ENCODE measurements at places on chromosomes 7 and 10.

DNA sequence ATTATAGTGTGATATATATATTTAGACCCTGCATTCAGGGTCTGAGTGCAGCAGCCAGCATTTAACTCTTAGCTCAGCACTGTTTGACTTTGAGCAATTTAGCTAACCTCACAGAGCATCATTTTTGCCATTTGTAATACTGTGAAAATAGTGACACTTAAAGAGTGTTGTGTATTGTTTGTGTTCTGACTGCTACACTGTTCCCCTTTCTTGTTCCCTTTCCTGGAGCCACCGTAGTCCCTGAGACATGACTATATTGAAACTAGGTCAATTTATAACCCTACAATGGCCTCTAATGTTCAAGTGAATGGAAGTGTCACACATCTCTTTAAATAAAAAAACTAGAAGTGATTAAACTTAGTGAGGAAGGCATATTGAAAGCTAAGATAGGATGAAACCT, 20.3 kb upstream of the CD36 start:
- DNase-seq: no peak

GRCh38 chr7:12907774-12908173, 220.3 kb downstream of the ARL4A start:
- DNase-seq: no peak

DNA sequence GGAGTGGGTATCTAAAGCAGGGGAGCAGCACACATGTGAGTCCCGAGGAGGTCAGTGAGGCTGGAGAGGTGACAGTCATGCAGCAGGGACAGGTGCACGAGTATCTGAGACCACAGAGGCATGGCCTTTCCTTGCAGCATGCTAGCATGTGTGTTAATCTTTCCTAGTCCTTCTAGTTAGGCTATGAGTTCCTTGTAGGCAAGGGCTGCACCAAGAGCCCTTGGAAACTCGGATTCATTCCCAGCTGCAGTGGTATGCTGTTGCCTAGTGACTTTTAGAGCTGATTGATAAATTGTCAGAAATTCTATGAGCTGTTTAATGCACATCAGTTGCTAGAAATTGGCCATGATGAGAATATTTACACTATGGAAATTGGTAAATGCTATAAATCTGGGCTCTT, 132.0 kb downstream of the SORCS3 start:
- no peak for DNase-seq

DNA sequence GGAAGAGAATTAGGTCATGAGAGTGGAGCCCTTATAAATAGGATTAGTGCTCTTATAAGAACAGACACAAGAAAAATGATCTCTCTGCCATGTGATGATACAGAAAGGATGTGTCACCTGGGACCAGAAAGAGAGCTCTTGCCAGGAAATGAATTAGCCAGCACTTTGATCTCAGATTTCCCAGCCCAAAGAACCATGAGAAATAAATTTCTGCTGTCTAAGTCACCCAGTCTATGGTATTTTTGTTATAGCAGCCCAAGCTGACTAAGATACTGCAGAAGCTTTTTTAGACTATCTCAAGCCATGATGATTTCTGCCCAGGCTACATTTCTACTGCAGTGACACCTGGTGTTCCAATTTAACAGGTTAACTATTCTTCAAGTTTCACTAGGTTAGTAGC, 84.8 kb downstream of the RSU1 start:
- DNase-seq: no peak

GRCh38 chr10:1329622-1330021, 273.4 kb downstream of the WDR37 start:
- DNase-seq: no peak

- no peak for DNase-seq
Observed at GRCh38 chr10:98217801-98218200, 50.2 kb downstream of the LOXL4 start.

DNA sequence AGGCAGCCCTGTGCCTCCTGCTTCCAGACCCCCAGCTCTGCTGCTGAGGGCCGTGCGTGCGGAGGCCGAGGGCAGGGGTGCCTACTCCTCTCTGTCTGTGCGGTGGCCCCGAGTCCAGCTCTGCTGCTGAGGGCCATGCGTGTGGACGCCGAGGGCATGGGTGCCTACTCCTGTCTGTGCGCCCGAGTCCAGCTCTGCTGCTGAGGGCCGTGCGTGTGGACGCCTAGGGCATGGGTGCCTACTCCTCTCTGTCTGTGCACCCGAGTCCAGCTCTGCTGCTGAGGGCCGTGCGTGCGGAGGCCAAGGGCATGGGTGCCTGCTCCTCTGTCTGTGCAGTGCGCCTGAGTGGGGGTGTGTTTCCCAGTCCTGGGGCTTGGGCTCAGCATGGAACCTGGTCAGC, 142.7 kb downstream of the ZMYND11 start:
- no peak for DNase-seq

DNA sequence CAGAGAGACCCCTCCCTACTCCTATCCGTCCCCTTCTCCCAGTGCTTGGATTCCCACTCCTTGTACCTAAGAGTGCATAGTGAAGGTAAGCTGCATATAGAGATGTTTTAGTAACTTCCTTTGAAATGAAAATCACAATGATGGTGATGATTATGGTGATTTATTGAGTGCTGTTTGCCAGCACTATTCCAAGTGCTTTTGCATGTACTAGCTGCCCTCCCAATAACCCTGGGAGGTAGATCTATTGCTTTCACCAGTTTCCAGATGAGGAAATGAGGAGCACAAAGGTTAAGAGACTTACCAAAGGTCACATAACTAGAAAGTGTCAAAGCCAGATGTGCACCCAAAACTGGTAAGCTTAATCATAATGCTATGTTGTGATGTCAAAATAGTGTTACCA, 80.4 kb upstream of the NEUROD6 start:
- no peak for DNase-seq

GRCh38 chr7:55449205-55449991, 84.3 kb downstream of the LANCL2 start:
- no peak for DNase-seq

DNA sequence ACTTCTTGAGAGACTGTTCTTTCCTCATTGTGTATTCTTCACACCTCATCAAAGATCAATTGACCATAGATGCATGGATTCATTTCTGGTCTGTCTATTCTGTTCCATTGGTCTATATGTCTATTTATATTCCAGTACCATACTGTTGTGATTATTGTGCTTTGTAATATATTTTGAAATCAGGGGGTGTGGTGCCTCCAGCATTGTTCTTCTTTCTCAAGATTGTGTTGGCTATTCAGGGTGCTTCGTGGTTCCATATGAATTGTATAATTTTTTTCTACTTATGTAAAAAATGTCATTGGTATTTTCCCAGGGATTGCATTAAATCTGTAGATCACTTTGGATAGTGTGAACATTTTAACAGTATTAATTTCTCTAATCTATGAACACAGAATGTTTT, 106.5 kb downstream of the EPC1 start:
- DNase-seq: no peak

GRCh38 chr7:154674191-154674590, 328.7 kb downstream of the PAXIP1 start:
- no peak for DNase-seq

- no peak for DNase-seq
Observed at GRCh38 chr7:105199386-105199785, 185.4 kb downstream of the KMT2E start.

- DNase-seq: no peak
Observed at GRCh38 chr7:79610313-79610712, 156.8 kb upstream of the MAGI2 start.

DNA sequence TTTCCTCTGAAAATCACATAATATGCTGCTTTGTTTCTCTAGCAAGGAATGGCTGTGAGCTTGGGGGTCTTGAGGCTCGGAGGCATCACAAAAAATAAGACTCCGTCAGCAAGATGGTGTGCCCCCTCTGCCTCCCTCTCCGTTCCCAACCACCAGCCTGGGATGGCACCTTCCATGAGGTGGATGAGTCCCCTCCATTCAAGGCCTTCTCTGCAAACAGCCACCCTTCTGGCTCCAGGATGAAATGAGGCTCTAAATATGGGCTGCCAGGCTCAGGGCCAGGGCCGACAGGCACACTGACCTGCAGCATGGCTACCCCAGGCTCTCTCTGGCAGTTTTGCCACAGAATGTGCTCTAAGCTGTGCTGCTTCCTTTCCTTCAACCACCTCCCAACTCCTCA, 521.5 kb downstream of the PTPRN2 start:
- DNase-seq: no peak

All from activated naive CD4-positive, alpha-beta T cell treated with anti-CD3 and anti-CD28 coated beads, Interleukin-2, amount 50 U/mL, for 16 hours (primary cell).